Activated naive CD8-positive, alpha-beta T cell treated with anti-CD3 and anti-CD28 coated beads for 36 hours (primary cell): ENCODE measurements at places on chromosomes 16 and 17.
A peak's percentile ranks its signal among the peaks of the same experiment; 100 is the strongest.

- DNase-seq: no peak
Measured at GRCh38 chr17:35708149-35708548, 23.3 kb upstream of the RASL10B start.

- no peak for DNase-seq
Measured at GRCh38 chr17:50495918-50496317, 12.3 kb upstream of the MYCBPAP start.

- peak; percentile 67 for DNase-seq
Measured at GRCh38 chr16:18969050-18969854, 14.5 kb upstream of the TMC7 start.

DNA sequence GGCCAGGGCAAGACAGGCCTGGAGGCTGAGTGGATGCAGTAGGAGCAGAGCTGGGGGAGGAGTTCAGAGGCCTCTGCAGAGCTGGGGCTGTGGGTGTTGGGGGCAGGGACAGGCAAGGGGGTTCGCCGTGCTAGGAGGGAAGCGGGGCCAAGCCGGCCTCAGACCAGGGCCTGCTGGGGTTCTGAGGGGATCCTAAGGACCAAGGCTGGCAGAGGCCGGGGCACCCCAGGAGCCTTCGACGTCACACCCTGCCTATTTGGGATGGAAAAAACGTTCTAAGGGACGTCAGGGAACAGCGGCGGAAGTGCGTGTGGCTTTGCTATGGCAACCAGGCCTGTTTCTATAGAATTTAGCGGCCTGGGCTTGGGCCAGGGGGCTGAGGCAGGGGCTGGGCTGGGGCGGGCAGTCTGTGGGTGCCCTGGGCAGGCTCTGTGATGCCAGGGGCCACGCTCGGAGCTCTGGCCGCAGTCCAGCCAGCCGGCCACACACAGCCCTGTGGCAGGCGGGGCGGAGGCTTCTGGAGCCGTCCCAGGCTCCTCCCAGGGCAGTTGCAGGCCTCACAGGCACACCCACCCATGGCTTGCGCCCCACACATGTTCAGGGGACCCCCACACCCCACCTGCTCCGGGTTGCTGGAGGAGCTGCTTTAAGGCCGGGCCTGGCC, 3.7 kb downstream of the TRAF7 start:
- no peak for DNase-seq

- DNase-seq: no peak
Measured at GRCh38 chr17:49442041-49442440, 27.4 kb upstream of the PHB1 start.

DNA sequence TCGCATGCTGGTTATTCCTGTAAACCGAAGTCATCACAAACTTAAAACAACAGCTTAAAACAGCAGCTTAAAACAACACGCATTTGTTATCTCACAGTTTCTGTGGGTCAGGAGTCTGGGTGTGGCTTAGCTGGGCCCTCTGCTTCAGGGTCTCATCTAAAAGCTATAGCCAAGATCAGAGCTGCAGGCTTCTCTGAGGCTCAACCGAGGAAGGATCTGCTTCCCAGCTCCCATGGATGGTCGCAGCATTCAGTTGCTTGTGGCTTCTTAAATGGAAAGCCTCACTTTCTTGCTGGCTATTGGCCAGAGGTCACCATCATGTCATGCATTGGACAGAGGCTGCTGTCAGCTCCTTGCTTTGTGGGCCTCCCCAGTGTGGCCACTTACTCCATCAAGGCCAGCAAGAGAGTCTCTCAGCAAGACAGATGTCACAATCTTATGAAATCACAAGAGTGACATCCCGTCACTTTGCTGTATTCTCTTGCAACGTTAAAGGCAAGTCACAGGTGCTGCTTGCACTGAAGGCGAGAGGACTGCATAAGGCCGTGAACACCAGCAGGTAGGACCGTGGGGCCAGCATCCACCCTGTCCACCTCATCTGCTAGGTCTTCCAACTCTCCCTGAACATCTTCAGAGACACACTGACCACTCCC, 117.9 kb upstream of the TNRC6C start:
- DNase-seq: no peak

DNA sequence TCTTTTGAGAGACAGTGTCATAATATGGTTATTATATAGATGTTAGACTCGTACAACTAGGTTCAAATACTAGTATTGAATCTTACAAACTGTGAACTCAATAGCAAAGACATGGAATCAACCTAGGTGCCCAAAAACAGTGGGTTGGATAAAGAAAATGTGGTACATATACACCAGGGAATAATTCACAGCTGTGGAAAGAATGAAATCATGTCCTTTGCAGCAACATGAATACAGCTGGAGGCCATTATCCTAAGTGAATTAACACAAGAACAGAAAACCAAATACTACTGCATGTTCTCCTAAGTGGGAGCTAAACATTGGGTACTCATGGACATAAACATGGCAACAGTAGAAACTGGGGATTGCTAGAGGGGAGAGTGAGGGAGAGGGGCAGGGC, 8.1 kb downstream of the PHKB start:
- no peak for DNase-seq
